ENCODE measurements at places on chromosomes 16 and 17.

DNA sequence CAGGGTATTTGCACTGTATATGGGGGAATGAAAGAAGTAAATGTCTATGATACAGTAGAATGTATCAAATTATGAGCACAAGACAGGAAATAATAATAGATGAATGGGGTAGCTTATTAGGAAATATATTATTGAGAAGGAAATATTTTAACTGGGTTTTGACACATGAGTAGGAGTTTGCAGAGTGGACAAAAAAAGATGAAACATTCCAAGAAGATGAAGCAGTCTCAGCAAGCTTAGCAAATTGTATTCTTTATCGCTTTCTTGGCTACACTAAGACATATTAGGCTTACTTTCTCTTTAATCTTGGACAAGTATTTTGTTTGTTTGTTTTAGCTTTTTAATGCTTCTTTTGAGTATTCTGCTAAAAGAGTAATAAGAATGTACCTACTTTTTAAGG lies 1.3 kb upstream of the KRTAP4-9 start:
- DNase-seq, result no peak

DNA sequence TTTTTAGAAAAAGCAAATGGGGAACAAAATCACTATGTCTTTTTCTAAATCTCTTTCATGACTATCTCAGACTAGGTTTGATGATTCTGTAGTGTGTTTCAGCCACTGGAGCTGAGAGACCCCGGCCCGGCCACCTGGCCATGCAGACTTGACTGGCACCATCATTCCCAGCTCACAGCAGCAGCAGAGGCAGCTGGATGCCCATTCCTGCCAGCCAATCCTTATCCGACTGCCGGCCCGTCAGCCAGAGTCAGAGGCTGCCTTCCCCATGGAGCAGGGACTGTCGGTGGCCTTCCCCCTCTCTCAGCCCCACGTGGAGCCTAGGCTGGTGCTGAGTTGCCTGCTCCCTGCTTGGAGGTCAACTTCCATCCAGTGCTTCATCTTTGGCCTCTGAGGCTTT lies 56.0 kb upstream of the WSB1 start:
- no peak for DNase-seq

DNA sequence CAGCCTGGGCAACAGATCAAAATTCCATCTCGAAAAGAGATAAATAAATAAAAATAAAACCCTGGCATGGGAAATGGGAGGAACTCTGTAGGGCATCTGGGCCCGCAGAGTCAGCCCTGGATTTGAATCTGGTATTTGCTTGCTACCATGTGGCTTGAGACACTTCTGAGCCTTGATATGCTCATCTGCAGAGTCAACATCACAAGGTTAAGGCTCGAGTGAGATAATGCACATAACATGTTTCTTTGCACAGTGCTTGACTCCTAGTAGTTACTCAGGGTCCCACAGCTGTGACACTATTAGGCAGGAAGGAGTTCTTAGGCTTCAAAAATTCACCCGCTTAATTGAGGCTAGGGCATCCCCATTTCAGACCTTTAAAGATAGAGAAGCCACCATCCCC lies 21.3 kb downstream of the CDK5RAP3 start:
- DNase-seq, result no peak

DNA sequence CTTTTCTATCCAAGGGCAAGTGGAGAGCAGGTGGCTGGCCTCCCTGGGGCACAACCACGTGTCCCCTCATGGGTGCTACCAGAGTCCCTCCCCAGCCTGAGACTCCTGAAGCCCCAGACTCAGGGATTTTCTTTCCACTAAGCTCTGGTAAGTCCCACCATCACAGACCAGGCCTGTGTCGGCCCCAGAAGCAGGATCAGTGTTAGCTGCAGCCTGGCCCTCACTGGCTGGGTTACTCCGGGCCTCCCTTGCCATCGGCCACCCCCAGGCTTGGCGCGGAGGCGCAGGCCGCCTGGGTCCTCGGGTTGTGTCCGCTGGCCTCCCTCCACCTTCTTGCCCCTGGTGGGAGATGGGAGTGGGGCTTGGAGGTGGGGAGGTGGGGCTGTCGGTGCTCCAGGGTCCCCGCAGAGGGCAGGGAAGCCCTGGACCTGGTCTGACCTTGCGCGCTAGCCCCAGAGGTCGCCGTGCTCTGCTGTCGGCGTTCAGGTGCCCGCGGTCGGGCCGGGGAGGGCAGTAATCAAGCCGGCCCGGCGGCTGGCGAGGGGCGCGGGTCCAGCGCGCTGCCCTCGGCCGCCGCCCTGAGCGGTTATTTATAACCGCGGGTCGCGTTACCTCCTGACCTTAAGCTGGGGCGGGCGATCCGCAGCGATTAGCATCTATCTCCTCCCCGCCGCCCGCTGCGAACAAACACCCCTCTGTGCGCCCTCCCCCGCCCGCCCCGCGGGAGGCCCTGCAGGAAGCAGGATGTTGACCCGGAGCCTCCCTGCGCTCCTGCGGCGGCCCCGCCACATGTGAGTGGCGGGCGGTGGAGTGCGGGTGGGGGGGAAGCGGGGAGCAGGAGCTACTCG lies 78.1 kb upstream of the TOB1 start:
- DNase-seq, result no peak

DNA sequence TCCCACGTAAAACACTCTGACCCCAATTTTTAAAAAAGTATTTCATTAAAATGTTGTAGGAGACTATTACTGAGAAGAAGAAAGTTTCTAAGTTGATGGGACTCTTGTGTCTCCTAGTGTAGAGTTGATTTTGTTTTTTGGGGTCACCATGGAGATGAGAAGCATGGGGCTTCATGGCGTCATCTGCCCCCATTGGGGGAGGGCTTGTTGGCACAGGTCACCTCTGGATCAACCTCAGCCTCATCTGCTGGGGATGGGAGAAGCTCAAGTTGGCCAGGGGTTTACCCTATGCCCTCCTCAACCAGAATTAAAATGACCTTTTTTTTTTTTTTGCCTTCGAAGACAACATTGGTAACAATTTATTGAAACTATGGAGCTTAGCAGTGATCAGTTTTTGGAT lies 28.3 kb downstream of the MSI2 start:
- no peak for DNase-seq

DNA sequence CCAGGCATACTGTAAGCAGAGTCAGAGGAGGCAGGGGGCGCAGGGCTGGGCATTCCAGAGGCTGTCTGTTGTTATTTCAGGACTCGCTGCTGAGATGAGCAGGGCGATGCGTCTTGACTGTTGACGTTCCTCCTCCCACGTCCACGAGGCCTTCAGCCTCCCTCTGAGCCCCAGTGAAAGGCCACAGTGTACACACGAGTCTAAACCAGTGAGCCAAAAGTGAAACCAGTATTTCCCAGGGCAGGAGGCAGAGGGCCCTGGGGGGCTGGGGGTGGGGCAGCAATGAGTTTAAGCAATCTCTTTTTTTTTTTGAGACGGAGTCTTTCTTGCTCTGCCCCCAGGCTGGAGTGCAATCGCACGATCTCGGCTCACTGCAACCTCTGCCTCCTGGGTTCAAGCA lies 21.5 kb downstream of the SMTNL2 start:
- DNase-seq, result no peak
